Coronary artery (tissue), 2 donors: ENCODE measurements at places on chromosomes 4 and X.

- no peak for DNase-seq
Measured at GRCh38 chr4:130419211-130419975, 1323.4 kb downstream of the C4orf33 start.

DNA sequence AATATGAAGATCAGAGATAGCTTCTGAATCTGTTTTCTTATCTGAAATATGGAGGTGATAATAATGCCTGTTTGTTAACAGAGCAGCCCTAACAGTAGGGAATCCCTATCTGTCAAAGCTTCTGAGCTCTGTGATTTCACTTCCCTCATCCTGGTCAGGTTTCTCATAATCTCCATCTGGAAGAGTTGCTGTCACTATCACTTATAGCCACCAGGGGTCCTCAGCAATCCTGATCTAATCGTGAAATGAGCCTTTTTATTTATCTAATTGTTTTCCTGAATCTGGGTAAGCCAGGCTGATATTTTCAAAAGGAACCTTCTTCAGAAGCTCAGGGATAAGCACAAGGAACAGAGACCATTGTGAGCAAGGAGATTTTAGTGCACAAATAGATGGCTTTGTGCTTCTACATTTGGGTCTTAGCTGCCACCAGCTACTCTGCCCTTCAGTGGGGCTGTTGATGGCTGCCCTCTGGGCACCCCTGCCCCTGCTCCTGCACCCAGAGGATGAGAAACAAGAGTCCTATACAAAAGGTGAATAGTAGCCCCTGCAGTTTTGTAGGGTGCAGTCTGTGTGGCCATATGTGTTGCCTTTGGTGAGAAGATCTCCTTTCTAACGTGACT, 196.4 kb upstream of the RADX start:
- DNase-seq: no peak

GRCh38 chr4:39450618-39451017, 8.1 kb downstream of the RPL9 start:
- DNase-seq: no peak

DNA sequence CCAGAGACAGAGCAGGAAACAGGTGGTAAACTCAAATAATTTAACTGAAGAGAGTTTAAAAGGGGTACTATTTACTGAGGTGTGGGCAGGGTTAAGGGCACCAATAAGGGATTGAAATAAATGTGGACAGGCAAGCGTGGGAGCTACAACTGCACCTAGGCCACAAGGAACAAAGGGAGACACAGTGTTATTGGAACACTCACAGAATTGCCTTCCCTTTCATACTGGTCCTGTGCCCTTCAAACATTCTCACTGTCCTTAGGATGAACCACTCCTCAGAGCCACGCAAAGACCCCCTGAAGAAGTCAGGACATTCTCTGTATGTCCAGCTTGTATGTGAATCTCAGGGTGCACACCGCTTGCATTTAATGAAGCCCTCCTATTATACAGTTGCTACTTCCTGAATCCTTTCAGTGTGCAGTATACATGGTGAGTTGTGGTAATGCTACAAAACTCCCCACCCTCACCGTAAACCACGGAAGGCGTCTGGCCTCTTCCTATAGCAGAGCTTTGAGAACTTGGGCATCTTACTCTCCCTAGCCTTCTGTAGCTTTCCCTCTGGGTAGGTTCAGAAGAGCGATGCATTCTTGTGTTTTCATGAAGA, 9.6 kb upstream of the MRPL1 start:
- DNase-seq: no peak

GRCh38 chr4:7103607-7104365, 35.9 kb upstream of the GRPEL1 start:
- DNase-seq: peak; percentile 91

GRCh38 chr4:168584321-168584771, 87.5 kb downstream of the PALLD start:
- DNase-seq: no peak

DNA sequence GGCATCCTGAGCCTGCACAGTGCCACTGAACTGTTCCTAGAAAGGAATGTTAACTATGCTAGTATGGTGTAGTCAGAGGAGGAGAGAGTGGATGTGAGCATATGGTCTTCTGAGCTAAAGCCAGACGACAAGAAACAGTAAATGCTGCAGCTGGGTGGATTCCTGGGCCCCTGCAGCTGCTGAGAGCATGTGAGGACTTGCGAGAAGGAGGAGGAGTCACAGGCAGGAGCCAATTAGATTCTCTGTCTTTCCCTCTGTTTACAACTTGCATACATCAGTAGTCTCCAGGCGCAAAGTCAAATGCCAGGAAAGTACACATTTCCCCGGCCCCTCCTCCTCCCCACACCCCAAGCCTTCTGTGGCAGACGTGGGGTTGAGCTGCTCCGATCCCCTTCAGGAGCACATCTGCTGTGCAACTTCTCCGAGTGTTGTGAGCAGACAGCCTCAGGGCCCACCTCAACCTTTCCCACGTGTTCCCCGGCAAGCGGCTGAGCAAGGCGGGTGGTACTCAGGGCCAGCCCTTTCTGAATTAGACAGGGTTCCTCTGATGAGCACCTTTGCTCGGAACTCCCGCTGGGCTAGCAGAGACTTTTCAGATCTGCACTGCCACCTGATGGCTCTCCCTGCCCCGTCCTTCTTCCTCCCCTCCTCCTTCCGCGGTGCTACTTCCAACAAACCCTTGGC, 108.7 kb upstream of the ATP6AP2 start:
- no peak for DNase-seq

DNA sequence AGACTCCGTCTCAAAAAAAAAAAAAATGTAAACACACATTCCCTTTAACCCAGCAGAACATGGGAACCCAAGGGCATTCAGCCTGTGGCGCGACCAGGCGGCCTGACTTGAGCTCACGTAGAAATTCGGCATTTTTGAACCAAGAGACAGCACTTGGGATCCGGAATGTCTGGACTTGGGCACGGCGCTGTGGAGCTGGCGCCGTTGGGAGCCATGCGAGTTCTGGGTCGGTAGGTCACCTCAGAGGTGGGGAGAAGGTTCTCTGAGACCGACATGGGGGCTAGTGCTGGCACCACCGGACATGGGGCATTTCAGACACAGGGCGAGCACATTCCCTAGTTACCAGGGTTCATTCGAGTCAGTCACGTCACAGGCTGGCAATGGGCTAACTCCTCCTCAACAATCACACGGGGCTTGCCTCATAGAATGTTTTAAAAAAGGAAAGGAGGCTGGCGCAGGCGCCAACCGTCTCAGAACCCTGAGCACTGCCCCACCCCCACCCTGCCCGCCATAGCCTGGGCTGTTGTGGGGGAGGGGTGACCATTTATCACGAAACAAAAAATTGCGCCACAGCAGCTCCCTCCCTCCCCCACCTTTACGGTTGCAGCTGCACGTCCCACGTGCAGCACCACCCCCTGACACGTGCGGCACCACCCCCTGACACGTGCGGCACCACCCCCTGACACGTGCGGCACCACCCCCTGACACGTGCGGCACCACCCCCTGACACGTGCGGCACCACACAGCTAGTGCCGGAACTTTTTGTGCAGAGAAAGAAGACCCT, at the start of gene TEX28:
TSS of gene TEX28 (minus strand) at position 334 of the 784 bp plus-strand sequence. CDS start 3,007 bp downstream, outside the sequence.
- DNase-seq: no peak

DNA sequence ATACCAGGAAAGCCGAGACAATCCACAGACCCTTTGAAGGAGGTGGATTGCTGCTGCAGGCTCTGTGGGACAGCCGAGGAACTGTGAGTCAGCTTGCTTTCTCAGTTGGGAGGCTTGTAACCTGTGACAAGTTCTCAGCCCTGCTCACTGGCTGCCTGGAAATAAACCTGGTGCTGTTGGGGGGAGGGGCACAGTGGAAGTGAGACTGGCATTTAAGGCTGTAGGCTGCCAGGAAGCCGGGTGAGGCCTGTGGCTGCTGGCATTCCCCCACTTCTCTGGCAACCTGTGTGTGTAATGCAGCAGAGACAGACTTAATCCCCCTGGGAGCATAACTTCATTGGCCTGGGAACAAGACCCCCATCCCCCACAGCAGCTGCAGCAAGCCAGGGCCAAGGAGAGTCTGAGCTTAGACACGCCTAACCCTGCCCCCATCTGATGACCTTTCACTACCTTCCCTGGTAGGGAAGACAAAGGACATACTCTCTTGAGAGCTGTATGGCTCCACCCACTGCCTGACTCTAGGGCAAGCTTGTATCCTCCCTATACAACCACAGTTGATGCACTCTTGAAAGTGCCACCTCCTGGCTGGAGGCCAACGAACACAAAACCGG, 64.1 kb downstream of the ALPK1 start:
- no peak for DNase-seq

GRCh38 chr4:138501614-138502013, 259.5 kb upstream of the SLC7A11 start:
- no peak for DNase-seq

GRCh38 chr4:76806757-76807156, 91.2 kb downstream of the SOWAHB start:
- no peak for DNase-seq

GRCh38 chr4:183721207-183722081, 62.4 kb downstream of the TRAPPC11 start:
- DNase-seq: no peak

DNA sequence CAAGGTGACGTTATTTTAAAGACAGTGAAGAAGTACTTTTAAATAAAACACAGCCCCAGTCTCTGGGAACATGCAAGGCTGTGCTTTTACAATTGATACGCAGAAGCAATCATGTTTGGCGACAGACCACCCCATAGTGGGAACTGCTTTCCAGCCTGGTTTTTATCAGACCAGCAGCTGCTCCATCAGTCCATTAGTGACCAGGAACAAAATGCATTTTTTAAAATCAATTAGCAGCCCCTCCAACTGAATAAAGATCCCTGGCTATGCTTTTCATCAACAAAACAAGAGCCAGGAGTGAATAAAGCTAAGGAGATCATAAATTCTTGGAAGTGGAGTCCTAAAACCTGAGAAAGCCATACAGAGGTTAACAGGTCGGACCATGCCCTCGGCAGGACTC, 153.0 kb upstream of the TENM3 start:
- no peak for DNase-seq

- DNase-seq: no peak
Measured at GRCh38 chr4:98540803-98541202, 117.6 kb downstream of the TSPAN5 start.

DNA sequence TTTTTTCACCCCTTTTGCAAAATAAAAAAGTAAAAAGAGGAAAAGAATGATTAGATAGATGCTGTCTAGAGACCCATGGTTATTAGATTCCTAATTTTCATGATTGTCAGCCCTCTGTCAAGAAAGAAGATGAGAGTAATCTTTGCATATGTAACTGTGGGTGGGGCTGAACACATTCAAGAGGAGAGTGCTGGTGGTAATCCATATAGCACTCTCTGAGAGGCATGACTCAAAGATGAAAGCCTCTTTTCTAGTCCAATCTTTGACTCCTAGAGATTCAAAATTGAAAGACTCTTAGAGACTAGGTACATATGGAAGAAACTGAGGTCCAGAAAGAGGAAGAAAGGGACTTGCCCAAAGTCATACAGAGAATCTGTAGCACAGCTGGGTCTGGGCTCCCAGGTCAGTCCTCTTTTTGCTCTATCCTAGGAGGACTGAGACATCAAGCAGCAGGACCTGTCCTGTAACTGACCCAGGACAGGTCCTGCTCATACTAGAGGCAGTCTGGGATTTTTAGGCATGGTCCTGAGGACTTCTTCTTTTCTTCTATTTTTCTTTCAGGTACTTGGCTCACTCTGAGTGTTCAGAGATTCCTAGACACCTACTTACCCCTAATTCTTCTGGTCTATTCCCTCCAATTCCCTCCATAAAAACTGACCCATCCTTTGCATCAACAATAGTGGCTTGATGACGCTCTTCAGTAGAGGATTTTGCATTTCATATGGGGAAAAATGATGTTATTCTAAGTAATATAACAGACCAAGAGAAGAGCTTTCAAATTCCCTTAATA, 23.8 kb downstream of the VSIG4 start:
- no peak for DNase-seq

GRCh38 chr4:157994863-157995262, 178.0 kb downstream of the GASK1B start:
- no peak for DNase-seq

GRCh38 chrX:110442635-110443034, 84.0 kb downstream of the RTL9 start:
- no peak for DNase-seq

GRCh38 chrX:41245641-41246040, 88.3 kb upstream of the DDX3X start:
- no peak for DNase-seq

DNA sequence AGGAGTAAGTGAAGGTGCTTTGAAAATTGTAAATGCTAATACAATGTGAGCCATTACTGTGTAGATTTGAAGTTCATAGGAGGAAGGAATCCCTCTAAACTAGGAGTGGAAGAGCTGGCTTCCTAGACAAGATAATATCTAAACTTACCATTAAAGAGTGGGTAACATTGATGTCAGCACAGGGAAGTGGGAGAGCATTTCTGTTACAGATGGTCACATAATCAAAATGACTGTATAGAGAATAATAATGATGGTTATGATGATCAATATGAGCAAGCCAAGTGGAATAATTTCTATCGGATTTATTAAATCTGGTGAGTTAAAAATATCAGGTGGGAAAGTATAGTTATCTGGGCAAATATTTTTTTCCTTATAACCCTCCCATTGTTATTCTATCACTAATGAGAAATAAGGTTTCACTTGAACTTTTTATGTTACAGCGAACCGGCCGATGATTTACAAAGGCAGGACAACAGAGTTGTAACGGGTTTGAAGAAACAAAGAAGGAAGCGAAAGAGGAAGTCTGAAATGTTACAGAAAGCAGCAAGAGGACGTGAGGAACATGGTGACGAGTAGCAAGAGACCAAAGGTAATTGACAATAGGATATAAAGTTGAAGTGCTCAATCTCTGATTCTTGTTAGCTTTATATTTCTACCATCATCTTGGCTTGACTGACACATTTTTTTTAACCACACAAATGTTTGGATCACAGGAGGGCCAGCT, 43.5 kb downstream of the FMR1NB start:
- DNase-seq: no peak

- no peak for DNase-seq
Measured at GRCh38 chr4:114911111-114911510, 202.3 kb downstream of the NDST4 start.

GRCh38 chr4:73679836-73680235, 59.6 kb upstream of the RASSF6 start:
- no peak for DNase-seq

DNA sequence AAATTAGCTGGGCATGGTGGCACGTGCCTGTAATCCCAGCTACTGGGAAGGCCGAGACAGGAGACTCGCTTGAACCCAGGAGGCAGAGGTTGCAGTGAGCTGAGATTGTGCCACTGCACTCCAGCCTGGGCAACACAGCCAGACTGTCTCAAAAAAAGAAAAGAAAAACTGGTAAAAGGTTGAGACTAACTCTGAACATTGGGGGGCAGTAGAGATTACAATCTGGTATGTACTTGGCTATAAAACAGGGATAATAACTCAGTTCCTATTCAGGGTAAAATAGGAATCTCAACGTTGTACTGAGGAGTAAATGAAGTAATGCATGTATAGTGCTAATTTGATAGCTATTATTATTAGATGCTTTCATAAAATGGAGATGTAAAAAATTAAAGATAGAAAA, 12.5 kb upstream of the KLF8 start:
- no peak for DNase-seq

DNA sequence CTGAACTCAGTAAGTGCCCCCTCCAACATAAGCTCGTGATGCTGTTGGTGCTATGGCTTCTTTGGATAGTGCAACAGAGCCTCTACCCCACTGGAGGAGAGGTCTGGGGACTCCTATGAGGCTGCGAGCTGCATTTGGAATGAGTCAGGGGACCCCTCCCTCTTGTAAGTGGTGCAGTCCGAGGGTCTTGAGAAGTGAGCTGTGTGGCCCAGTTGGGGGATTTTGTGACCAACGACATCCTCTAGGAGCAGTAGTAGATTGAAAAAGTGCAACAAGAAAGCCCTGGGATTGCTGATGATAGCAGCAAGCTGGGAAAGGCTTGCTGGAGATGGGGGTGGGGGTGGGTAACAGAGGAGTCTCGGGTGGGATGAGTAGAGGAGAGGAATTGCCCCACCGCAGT, 3.1 kb downstream of the FRMPD3 start:
- no peak for DNase-seq
